AG08395 (cell line): ENCODE measurements at places on chromosomes 2 and 18.

- DNase-seq = no peak
Observed at GRCh38 chr18:36264283-36264682, 33.2 kb upstream of the FHOD3 start.

DNA sequence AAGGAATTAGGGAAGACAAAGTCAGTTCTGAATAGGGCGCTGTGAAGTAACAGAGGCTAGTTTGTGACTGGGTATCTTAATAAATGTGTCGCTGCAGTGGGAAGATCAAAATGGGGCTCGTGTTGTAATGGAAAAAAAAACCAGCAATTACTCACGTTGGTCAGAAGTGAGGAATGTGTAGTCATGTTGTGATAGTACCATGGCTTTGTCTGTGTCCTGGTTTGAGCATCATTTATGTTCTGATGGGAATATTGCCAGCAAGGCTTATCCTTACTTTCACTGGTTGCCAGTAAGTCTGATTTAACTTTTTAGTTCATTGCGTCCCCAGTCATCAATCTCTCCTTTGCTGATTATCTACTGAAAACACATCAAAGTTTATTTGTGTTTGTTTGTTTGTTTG is 467.6 kb downstream of the NYAP2 start:
- DNase-seq = no peak

DNA sequence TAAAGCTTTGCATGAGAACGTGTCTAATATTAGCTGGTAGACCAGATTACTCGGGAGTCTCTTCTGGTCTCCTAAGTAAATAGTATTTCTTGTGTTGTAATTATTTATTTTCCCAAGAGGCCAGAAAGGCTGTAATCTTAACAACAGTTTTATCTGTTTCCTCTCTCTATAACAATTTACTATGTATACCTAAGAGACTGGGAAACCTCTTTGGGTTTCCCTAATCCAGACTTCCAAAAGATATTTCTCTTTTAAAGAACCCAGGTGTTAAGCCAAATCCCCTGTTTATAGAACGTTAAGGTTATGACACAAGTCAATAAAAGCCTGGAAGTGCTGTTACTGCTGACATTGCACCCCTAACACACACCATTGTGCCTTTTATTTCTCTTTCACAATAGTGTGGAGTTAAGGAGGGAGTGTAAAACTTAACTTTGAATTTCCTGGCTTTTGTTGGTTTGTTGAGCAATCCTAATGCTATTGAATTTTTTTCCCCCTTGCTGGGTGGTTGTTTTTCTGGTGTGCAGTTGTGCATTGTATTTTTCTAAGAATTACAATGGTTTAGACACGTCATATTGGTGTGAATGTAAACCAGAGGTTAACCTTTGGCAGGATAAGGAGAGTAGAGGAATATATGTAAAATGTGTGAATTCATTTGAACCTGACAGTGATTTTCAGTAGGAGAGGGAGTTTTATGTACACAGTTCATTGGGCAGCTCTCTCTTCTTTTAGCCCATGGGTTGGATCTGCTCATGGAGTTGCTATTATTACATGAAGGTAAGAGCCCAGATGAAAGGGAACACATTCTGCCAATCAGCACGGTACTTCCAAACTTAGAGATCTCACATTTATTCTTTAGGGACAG is 192.8 kb downstream of the MTX2 start:
- DNase-seq = no peak

DNA sequence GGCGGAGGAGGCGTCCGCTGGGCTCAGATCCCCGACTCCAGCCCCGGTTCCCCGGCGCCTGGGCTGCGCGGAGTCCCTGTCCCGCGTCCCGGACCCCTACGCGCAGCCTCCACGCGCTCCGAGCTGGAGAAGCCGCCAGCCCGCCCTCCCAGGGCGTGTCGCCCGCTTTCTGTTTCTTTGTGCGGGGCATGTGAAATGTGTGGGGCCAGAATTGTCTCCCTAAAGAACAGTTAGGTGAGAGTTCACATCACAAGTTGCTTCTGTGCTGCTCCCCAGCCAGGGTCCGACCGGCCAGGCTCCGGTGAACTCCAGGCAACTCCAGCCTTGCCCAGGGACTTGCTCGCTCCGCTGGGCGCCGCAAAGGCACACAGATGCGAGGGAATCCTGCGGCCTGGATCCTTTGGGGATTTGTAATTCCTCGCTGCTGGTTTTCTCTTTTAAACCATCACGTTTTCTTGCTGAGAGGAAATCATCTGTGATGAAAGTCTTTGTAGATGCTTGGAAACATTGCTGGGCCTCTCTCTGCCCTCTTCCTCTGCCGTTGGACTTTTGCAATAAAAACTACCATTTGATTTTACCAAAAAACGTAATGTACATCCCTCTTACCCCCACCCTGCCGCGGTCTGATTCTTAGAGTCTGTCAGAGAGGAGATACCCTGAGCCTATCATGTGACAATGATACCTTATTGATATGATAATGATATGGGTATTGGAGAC is 631 bp downstream of the GYPC start:
- DNase-seq = peak; percentile 43

DNA sequence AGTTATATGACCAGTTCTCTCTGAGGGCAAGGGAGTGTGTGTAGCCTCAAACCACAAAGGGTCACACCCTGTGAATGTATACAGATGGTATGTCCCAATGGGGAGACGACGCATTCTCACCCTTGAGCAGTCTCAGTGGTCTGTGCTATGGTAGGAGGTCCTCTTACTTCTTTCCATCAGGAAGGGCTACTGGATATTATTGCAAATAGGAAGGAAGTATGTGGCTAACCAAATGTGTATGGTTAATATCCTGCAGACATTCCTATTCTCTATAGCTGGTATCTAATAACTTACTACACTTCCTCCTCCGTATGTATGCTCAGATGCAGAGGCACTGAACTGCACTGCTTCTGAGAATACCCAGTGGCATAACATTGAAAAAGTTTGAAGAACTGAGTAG is 306.7 kb upstream of the CCDC68 start:
- no peak for DNase-seq

DNA sequence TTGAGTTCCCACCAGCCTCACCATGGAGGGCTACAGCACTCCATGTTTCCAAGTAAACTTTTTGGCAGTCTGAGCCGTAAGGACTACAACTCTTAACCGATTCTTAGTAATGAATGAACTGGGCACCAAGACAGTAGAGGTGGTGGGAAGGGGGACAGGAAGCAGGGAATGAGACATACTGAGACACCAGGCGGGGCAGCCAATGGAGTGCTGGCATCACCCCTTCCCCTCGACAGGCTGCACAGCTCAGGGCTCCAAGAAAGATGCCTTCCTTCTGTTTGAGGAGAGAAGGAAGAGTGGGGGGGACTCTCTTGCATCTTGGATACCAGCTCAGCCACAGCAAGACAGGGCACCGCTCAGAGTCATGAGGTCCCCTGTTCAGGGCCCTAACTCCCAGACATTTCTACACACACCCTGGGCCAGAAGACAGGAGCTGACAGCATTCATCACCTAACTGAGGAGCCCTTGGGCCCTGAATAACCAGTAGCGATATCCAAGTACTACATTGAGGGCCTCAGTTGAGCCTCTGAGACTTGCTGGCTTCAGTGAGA is 45.2 kb downstream of the USP34 start:
- DNase-seq = no peak

DNA sequence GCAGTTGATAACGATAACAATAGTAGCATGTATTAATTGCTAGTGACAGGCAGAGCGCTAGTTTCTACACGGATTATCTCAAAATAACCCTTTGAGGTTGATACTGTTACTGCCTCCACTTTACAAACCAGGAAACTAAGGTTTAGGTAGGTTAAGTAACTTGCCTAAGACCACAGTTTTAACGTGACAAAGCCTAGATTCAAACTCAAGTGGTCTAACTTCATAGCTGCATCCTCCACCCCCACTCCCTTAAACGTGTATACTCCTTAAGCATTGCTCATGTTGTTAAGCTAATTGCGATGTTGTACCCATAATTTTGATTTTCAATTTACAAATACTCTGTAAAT is 1.2 kb downstream of the ME2 start:
- no peak for DNase-seq

DNA sequence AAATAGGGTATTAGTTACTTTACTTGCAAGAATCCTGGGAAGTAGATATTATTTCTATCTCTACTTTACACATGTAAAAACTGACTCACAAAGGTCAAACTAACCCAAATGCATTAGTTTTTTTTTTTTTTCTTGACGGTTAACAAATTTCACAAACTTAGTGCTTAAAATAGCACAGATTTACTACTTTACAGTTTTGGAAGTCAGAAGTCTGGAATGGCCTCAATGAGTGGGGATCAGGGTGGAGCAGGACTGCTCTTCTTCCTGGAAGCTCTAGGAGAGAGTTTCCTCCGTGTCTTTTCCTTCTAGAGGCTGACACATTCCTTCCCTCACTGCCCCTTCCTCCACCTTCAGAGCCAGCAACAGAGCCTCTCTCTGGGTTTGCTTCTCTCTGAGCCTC is 117.2 kb downstream of the COL6A3 start:
- no peak for DNase-seq

- no peak for DNase-seq
Observed at GRCh38 chr2:150091846-150092245, 395.6 kb downstream of the RND3 start.

DNA sequence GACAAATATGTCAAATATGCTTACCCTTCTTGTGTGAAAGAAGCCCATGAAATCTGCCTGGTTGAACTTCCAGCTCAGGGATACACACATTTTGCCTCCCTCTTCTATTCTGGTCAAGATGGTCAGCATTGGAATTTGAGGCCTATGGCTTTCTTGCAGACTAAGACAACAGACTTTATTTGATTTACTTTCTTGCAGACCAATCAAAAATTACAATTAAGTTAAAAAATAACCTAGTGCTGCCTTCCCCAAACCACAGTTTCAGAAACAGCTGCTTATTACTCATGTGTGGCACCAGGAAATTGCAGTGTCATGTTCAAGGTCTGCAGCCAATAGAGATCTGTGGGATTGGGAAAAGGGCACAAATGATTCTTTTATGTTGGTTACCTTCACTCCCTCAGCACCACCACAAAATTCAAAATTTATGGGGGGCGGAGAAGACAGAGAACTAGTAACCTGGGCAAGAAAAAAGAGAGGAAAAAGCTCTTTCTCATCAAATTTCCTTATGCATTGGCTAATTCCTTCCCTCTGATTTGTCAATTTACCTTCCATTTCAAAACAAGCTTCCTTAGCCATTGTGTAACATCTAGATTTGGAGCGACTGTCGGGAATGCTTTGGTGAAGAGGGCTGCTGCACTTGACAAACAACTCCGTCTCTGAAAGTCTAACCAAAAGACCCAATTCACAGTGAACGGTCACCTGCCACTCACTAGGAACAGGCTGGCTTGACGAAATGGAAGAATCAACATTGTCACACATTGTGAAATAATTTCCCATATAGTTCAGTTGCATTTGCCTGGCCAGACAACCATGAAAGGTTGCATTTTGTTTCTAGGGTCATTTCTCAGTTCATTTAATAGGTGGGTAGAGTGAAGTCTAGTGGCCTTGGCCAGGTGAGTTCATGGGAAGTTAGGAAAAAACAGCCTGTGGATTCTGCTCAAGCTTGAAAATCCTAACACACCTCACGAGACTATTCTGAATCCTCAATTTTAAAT is 100.4 kb upstream of the FZD5 start:
- DNase-seq = peak; percentile 62

DNA sequence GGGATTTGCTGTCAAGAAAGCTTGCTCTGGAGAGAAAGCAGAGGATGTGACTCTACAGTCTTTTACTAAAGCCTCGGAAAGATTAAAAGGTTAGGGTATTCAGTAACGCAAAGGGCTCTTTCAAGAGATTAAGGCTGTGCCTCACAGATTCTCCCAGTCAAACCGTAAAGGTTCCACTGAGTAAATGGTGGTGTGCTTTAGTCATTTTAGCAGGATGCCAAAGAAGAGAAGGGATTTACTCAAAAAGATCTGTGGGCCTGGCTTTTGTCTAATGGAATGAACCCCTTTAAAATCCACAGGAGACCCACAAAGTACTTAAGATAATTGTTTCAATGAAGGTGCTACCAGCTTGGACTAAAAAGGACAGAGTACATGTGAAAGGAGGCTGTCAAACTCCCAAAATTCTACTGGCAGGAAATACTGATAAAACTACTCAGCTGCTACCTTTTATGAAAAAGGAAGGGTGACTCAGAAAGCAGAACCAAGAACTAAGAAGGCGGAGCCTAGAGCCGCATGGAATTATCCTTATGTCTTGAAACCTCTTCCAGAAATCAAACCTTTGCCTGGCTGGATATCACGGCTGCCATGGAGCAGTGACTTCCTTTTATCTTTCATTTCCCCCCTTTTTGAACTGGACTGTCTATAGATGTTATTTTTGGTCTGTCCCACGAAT is 670.2 kb upstream of the ZEB2 start:
- no peak for DNase-seq

GRCh38 chr18:50286391-50287027 is 983 bp downstream of the CXXC1 start:
- DNase-seq = no peak

GRCh38 chr18:10036479-10036878 is 122.7 kb downstream of the VAPA start:
- DNase-seq = peak; percentile 61

DNA sequence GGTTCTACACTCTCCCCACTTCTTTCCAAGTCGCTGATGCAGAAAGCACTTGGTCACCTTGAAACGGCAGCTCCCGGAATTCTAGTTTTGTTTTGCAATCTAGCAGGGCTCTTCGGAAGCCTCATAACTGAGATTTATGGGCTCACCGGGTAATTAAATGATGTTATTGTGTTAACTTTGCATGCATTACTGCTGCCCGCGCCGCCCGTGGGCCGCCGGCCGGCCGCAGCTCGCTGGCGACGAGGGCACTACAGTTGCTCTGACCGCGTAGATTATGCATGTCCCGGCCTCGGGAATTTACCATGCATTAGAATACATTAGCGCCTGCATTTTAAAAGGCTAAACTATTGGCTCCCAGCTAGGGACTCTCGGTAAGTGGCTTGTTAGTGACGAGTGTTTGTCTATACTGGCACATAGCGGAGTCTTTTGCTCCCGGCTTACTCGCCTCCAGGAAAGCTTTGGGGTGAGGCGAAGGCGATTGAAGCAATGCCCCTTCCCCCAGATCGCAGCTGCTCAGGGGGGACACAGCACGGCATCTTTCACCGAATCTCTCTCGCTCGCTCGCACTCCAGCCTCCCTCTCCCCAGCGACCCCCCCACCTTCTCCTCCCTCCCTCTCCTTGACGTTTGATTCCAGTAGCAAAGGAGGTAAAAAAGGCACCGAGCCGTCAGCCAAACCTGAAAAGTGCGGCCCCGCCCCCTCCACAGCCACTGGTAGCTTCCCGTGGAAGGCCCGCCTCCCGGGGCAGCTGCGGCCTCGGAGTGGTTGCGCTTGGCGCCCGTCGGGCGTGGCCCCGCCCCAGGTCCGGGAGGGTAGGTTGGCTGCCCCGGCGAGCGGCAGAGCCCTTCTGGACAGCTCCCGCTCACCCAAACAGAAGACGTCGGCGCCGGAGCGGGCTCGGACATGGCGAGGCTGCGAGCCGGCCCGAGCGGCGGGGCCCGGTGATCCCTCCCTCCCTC is at the start of gene ONECUT2:
TSS of gene ONECUT2 (plus strand) at position 839 of the 959 bp plus-strand sequence. CDS start 343 bp downstream, outside the sequence.
- peak; percentile 98 for DNase-seq

DNA sequence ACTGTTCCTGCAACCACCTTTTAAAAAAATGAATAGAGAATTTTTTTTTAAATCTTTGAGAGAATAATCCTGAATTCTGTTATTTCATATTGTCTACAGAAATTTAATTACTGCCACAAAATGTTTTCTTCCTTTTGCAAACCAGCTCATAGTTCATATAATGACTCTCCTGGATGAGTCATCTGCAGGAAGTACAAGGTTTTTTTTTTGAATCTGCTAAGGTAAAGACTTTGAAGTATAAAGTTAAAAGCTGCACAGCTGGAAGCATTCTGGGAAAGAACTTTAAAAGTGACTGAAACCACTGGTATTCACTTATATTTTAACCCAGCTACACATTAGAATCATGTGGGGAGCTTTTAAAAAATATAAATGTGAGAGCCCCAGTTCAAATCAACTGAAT is 25.4 kb downstream of the SESTD1 start:
- no peak for DNase-seq

GRCh38 chr2:160229591-160229990 is 29.5 kb upstream of the ITGB6 start:
- no peak for DNase-seq
